Motor neuron (in vitro differentiated cells): ENCODE measurements at places on chromosomes 6 and 20.

DNA sequence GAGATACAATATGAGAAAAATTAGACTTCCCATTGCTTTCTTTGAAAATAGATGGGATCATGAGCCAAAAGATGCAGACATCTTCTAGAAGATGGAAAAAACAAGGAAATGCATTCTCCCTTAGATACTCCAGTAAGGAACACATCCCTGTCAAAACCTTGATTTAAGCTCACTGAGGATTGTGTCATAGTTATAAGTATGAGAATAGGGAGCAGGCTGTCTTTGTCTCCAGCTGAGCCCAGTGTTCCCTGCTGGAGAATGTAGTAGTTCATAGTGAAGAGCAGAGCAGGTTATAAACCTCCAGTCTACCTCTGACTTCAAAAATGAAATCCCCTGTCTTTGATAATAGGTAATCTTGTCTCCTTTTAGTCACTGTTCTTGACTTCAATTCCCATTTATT, 589.9 kb downstream of the PHF3 start:
- ATAC-seq, result no peak

GRCh38 chr20:50470264-50470858, 39.8 kb upstream of the PTPN1 start:
- ATAC-seq, result peak; percentile 41

GRCh38 chr6:143542888-143543287, 31.4 kb upstream of the FUCA2 start:
- ATAC-seq, result peak; percentile 75

DNA sequence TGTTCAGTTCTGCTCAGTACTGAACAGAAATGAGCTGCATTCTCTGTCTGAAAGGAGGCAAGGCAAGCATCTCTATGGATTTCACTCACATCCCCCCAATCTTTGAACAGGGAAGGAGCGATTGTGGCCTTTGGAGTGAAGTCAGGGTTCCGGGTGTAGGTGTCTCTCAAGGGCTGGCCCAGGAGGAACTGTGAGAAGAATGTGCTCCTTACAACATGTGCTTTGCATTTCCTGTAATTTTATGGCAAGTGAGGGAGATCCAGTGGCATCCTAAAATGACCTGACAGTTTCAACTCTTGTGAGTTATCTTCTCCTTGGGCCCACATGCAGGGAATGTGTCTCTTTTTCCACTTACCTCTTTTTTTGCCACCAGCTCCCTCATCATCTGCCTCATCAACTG, 63.0 kb upstream of the RIN2 start:
- ATAC-seq, result no peak

GRCh38 chr20:7723284-7723683, 217.0 kb downstream of the HAO1 start:
- ATAC-seq, result no peak

DNA sequence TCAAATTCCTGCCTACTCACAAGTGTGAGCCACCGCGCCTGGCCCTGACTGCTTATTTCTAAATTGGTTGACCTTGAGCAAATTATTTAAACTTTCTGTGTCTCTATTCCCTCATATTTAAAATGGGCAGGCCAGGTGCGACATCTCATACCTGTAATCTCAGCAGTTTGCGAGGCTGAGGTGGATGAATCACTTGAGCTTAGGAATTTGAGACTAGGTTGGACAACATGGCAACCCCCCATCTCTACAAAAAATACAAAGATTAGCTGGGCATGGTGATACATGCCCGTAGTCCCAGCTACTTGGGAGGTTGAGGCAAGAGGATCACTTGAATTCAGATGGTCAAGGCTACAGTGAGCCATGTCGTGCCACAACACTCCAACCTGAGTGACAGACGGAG, 26.5 kb downstream of the DCBLD1 start:
- no peak for ATAC-seq

GRCh38 chr6:22101163-22101562, 195.7 kb downstream of the PRL start:
- ATAC-seq, result no peak
